Cardiac septum (tissue), 1 donor: ENCODE measurements at places on chromosomes 7 and 10. TPM values are rescaled to one million over a fixed set of nuclear protein-coding genes. Genes with fewer than 3 reads are reported as not detected.

DNA sequence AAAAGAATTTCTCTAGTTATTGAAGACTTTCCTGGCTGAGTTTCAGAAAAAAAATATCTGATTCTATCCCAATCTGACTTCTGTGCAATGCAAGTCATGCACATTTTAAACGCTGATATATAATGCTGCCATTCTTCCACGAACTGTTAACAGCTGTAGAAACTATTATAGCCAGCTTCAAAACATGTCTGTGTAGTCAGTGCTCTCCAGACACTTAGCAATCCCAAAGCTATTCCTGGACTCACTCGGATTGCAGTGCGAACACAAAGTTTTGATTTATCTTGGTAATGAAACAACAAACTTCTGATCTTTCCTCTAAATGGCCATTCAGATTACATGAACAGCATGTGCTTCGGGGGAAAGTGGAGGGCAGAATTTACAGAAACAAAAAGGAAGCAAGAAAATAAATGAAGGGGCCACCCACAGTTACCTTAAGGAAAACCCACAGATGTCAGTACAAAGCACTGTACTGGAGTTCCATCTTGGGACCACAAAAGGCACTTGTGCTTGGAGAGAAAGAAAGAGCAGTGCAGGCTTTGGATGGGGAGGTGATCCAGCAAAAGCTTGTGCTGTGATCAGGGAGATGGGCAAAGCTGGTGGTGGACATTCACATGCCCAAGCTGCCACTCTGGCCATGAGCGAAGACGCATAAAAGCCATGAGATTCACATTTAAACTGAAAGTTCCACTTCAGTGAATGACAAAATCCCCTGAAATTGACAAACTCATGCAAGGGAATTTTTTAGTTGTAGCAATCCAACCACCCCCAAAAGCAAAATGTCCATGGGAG is 32.1 kb upstream of the ADO start:
- DNase-seq: no peak

CHST12 gene
- total RNA-seq: 13.8 TPM

GRCh38 chr7:8305625-8306388 is 43.8 kb upstream of the ICA1 start:
- DNase-seq: no peak

GRCh38 chr10:96683065-96683464 is 37.2 kb downstream of the PIK3AP1 start:
- DNase-seq: no peak

DNA sequence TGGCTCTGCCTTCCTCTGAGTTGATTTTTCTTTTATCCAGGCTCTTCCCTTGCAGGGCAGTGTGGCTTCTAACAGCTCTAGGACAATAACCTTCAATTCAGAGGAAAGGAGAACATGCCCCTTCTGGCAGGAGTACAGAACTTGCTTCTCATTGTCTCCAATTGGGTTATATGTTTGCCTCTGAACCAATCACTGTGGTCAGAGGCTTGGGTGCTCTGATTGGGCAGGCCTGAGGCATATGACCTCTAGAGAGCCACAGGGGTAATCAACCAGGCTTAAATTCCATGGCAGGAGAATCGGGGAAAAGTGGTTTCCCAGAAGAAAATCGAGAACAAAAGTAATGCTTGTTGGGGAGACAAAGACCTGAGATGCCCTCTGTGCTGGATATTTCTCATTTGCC is 240.0 kb downstream of the REEP3 start:
- DNase-seq: no peak

TEX47 gene
- 0.24 TPM for total RNA-seq

GRCh38 chr7:21193895-21194294 is 234.0 kb upstream of the SP4 start:
- DNase-seq: no peak

PLEKHA1 gene
- total RNA-seq: 46.2 TPM

DNA sequence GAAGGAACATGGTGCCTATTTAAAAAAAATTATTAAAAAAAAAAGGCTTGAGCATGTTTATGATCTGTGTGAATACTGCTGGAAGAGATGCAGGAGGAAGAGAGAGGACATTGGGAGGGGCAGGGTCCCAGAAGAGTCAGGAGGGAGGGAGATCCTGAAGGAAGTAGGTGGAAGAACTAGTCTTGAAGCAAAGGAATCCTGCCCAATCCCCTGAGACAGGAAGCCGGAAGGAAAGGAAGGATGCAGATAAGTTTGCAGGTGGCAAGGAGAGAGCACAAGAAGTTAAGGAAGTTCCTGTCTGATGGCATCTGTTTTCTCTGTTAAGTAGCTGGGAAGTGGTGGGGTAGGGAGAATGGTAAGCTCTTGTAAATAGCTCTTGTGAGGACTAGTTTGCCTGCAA is 318.5 kb downstream of the DOCK4 start:
- DNase-seq: no peak

DNA sequence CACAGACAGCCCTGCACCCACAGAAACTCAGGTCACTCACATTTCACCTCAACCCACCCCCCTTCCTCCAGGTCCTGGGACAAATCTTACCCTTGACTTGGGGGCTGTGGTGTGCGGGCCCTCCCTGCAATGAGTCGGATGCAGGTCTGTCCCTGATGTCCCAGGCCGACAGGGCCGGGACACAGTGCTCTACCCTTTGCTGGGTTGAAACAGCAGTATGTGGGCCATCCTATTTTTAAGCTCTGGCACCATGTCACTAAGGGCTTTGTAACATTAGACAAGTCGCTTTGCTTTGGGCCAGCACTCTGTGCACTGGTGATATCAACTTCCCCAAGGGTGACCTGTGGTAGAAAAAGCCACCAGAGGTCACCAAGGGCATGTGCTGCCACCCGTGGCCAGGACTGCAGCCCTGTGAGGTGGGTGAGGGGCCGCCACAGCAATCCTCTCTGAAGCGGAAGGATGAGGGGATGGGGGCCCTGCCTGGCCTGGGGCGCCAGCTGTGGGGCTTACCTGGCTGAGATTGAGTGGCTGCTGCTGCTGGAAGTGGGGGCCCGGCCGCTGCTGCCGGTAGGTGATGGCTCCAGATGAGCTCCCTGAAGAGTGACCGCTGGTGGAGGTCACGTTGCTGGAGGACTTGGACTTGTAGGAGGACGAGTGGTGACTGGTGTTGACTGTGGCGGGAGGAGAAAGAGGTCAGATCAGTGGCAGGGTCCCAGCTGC is 51.3 kb downstream of the CLEC2L start:
- peak; percentile 69 for DNase-seq

ASIC3 gene
- 5.2 TPM for total RNA-seq

GRCh38 chr10:84452003-84452402 is 123.6 kb downstream of the CCSER2 start:
- DNase-seq: no peak

- no peak for DNase-seq
Measured at GRCh38 chr10:75553550-75553949, 122.1 kb downstream of the LRMDA start.

DNA sequence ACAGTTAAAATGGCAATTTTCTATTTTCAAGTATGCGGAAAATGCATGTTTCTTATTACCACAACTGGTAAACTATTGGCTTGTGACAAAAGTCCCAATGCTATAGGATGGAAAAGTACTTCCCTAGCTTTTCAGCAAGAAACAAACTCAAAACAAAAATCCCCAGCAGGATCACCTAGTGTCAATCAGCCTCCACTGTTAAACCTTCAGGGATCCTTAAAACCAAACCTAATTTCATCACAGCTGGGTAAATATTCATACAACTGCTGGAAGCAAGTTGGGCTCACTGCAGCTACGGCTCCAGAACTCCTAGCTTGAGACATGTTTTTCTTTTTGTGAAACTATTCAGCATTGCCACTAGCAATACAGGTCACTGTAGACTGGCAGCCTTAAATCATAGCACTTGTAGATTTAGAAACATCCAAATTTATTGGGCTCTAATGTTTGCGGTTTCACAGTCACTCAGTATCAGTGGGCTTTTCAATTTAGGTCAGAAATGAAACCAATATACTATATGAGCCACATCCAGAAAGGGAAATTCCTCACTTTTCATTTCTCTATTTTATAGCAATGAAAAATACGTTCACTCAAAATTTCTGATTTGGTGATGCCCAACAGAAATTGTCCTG is 145.2 kb upstream of the ANK3 start:
- DNase-seq: no peak

GRCh38 chr10:119659951-119660350 is 8.8 kb downstream of the BAG3 start:
- DNase-seq: no peak

- DNase-seq: no peak
Measured at GRCh38 chr7:43021431-43021830, 89.3 kb downstream of the MRPL32 start.

HGF gene
- 6.6 TPM for total RNA-seq

COL13A1 gene
- total RNA-seq: 9.5 TPM

TM9SF3 gene
- total RNA-seq: 76.1 TPM

- DNase-seq: no peak
Measured at GRCh38 chr7:11648980-11649379, 183.0 kb downstream of the THSD7A start.

SLC35G1 gene
- total RNA-seq: 2.8 TPM

DNA sequence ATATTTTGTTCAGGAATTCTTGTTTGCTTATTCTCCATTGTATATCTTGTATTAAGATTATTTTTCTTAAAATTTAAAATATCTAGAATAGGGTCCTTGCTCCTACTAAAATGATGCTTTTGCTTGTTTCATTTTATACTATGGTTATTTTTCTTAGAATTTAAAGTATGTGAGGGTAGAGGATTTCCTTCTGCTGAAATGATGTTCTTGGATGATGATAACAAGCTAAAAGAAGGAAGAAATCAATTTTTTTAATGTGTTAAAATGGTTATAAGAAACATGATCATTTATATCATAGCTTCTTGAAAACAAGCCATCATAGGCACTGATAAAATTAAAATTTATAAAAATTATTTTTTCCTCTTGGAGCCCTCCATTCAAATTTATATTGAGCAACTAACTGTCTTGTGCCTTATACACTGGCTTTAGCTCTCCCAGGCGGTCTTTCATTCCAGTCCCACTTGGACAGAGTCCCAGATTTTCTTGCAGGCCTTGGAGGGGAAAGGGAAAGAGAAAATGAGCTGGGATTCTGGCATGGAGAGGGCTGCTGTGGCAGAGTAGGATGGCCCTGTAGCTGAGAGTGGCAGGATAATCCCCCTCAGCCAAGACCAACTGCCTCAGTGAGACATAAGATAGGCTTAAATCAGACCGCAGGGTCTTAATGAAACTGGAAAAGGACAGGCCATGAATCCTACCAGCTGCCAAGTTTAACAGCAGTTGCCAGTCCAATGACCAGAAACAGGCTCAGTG is 60.2 kb downstream of the DNAJB9 start:
- no peak for DNase-seq

DNA sequence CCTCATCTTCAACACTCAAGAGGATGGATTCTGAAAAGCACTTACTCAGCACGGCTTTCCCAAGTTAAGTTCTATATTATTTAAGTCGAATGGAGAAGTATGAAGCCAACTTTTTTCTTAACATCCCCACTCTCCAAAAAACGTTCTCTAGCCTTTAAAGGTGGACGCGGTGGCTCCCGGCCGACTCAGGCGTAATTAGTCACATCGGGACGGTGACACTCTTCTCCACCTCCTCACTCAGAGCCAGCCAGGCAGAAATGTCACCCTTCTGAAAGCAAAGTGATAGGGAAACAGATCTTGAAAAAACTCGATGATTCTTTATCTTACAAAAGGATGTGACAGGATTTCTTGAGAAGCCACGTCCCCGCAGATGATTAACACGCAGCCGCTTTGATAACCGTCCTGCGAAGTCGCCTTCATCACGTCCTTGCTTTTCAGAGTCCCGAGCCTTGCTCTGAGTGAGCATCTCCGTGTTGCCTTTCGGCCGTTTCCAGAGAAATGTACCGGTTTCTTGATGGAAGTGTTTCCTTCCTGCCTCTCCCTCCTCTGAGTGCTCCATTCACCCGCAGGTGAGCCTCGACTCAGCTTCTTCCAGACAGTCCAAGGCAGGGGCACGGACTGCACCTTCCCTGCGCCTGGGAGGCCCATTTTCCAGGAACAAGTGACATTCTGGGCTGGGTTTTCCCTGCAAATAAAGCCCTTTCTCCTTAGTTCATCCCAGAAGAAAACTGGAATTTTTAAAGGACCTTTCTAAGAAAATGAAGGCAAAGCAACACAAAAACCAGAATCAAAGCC is 314.8 kb downstream of the DNAJB6 start:
- no peak for DNase-seq

DNA sequence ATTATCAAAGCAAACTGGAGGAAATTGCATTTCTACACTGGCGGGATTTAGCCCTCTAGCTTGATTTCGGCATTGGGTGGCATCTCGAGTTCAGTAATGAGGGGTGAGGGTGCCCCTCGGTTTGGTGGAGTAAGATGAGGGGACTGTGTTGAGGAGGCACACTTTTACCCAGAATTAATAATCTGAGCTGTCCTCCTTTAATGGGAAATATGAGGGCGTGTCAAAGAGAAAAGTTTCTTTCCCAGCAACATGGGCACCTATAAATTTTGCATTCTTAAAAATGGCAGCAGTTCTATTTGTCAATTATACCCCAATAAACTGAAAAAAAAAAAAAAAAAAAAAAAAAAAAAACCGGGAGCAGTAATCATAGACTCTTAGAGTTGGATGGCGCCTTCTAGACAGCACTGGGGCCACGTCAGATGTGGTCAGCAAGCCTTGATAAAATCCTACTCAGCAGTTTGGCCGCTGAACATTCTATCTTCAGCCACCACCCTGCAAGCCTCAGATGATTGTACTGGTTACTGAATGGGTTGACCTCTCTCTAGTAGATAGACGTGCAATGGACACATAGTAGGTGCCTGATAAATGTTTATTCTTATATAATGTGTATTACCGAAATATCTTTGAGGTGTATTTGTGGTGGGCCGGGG is 931 bp downstream of the PAPSS2 start:
- DNase-seq: no peak

GRCh38 chr7:151060416-151061212 is 1.2 kb downstream of the SLC4A2 start:
- DNase-seq: no peak

GRCh38 chr10:104190695-104191094 is 41.5 kb downstream of the CFAP43 start:
- no peak for DNase-seq

GRCh38 chr10:52313933-52314821 is at the start of gene DKK1:
TSS of gene DKK1 (plus strand) at chr10:52314281. CDS start at chr10:52314435, 154 bp downstream.
- DNase-seq: no peak
